ENCODE measurements at places on chromosomes 5 and 9.

- no peaks in the 10 kb centered on the region for H3K27me3 ChIP-seq
- H3K4me1 ChIP-seq: peaks cover 14% of the 10 kb centered on the region
- H3K27ac ChIP-seq: no peak overlapping the region
- no peaks in the 10 kb centered on the region for H3K36me3 ChIP-seq
- peak overlapping the region; percentile 9 for H3K4me3 ChIP-seq
Observed at GRCh38 chr9:34993502-34994259, 4.1 kb downstream of the DNAJB5 start.

DNA sequence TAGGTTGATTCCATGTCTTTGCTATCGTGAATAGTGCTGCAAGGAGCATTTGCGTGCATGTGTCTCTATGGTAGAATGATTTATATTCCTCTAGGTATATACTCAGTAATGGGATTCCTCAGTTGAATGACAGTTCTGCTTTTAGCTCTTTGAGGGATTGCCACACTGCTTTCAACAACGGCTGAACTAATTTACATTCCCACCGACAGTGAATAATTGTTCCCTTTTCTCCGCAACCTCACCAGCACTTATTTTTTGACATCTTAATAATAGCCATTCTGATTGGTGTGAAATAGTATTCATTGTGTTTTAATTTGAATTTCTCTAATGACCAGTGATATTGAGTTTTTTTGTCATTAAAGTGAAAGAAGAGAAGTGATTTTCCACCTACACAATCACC, 18.5 kb downstream of the IFNA5 start:
- no peaks in the 10 kb centered on the region for H3K4me1 ChIP-seq
- H3K4me3 ChIP-seq: no peak overlapping the region
- H3K36me3 ChIP-seq: no peaks in the 10 kb centered on the region
- H3K27ac ChIP-seq: no peak overlapping the region
- no peak for ATAC-seq

DNA sequence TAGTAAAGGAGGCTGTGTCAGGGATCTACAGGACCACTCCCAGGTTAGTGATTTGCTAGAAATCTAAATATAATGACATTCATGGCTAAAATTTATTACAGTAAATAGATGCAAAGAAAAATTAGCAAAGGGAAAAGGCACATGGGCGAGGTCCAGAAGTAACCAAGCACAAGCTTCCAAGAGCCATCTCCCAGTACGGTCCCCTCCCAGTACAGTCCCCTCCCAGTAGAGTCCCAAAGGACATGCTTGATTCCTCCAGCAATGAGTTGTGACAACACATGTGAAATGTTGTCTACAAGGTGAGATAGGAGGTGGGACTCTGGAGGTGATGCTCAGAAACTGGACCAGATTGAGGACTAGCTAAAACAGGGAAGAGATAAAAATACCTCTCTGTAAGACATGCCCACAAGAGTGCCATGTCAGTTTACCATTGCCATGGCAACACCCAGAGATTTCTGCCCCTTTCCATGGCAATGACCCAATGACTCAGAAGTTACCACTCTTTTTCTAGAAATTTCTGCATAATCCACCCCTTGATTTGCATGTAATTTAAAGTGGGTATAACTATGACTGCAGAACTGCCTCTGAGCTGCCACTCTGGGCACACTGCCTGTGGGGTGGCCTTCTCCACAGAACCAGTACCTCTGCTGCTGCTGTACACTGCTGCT, 27.9 kb upstream of the CEMIP2 start:
- no peak for ATAC-seq
- no peaks in the 10 kb centered on the region for H3K4me1 ChIP-seq
- no peaks in the 10 kb centered on the region for H3K27me3 ChIP-seq
- no peak overlapping the region for H3K27ac ChIP-seq

DNA sequence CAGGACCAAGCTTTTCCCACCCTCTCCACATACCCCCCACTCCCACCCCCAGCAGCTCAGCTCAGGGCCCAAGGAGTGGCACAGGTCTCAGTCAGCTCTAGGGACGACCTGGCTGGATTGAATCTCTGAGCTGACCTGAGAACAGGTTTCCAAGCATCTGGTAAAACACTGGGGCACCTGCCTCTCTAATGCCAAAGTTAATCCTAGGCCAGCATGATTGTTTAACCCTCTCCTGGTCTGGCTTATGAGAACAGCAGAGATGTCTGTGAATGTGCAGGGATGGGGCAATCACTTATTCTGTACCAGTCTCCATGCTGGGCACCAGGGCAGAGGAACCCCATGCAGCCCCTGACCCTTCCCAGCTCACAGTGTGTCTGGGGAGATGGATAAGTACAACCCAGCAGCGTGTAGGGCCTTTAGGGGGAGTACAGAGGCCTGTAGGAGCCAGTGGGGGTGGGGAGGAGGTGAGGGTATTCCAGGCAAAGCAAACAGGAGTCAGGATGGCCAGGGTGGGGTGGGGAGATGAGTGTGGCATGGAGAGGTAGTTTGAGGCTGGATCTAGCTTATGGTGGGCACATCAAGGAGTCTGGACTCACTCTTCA, 678 bp upstream of the KIF12 start:
- H3K4me3 ChIP-seq: no peak overlapping the region
- no peak for ATAC-seq
- H3K4me1 ChIP-seq: peaks cover 5% of the 10 kb centered on the region
- peaks cover 61% of the 10 kb centered on the region for H3K27me3 ChIP-seq
- no peaks in the 10 kb centered on the region for H3K36me3 ChIP-seq

GRCh38 chr5:33231214-33231710, 209.5 kb upstream of the TARS1 start:
- H3K27ac ChIP-seq: no peak overlapping the region
- no peak for ATAC-seq
- H3K4me1 ChIP-seq: peaks cover 19% of the 10 kb centered on the region

- no peaks in the 10 kb centered on the region for H3K27me3 ChIP-seq
- H3K27ac ChIP-seq: no peak overlapping the region
- H3K4me3 ChIP-seq: no peak overlapping the region
- H3K36me3 ChIP-seq: no peaks in the 10 kb centered on the region
- no peak for ATAC-seq
Observed at GRCh38 chr5:54889826-54890225, 95.6 kb downstream of the ESM1 start.

DNA sequence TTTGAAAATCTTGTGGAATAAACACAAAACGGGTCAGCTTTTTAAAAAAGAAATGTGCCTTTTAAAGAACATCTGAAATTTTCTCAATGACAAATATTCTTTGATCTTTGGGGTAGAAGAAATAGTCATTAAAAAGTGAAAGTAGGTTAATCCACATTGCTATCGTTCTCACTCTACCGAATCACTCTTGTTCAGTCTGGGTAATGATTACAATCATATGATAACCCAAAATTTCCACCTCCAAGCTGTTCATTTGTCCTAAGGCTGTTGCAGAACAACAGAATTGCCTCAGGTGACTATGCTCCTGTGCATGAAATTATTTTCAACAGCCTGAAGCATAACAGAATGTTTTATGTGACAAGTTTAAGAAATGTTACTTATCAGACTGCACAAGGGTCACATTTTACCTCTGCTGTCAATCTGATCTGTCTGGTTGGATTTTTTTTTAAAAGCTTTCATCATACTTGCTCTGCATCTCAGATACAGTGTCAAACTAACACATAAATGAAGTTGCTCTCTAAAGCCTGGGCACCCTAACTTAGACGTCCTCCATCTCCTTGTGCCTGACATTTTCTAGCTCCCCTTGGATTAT, 227.3 kb downstream of the LURAP1L start:
- H3K36me3 ChIP-seq: no peaks in the 10 kb centered on the region
- H3K27ac ChIP-seq: no peak overlapping the region
- no peaks in the 10 kb centered on the region for H3K4me1 ChIP-seq
- ATAC-seq: no peak
- H3K27me3 ChIP-seq: no peaks in the 10 kb centered on the region

- H3K27me3 ChIP-seq: no peaks in the 10 kb centered on the region
- no peaks in the 10 kb centered on the region for H3K4me1 ChIP-seq
- no peak overlapping the region for H3K27ac ChIP-seq
- H3K36me3 ChIP-seq: no peaks in the 10 kb centered on the region
- no peak for ATAC-seq
Observed at GRCh38 chr5:59065554-59065953, 482.7 kb downstream of the RAB3C start.

DNA sequence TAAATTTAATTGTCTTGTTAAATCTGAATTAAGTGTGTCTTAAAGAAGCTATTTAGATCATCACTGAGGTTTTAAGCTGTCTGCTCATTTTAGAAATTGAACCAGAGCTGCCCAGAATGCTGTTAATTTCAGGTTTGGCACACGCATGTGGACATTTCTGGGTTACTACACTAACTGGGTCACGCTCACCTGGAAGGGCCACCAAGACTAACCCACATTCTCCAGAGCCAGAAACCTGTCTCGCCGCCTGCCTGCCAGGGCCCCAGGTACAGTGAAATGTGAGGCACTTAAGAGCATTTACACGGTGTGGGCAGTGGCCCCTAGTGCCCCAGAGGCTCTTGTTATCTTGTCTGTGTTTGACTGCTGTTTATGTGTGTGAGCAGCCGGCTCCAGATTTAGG, 46.6 kb downstream of the ATP10B start:
- no peaks in the 10 kb centered on the region for H3K36me3 ChIP-seq
- H3K27ac ChIP-seq: no peak overlapping the region
- no peak for ATAC-seq
- no peak overlapping the region for H3K4me3 ChIP-seq
- no peaks in the 10 kb centered on the region for H3K27me3 ChIP-seq

DNA sequence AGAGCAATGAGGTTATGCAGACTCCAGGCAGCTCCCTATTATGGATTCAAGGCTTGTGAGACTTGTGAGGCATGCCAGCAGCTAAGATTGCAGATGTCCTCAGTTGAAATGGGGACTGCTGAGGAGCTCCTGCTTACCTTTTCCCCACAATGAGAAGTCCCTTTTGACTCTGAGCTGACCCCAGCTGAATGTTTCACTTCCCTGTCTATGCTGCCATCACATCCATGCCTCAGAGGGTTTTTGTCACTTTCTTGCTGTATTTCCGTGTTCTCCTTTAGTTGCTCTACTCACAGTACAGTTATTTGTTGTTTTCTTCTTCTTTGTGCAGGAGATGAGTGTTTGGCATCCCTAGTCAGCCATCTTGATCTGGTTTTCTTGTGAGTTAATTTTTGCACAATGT, 18.8 kb upstream of the OR2S2 start:
- ATAC-seq: no peak
- peaks cover 58% of the 10 kb centered on the region for H3K27me3 ChIP-seq
- H3K27ac ChIP-seq: no peak overlapping the region
- H3K36me3 ChIP-seq: no peaks in the 10 kb centered on the region

DNA sequence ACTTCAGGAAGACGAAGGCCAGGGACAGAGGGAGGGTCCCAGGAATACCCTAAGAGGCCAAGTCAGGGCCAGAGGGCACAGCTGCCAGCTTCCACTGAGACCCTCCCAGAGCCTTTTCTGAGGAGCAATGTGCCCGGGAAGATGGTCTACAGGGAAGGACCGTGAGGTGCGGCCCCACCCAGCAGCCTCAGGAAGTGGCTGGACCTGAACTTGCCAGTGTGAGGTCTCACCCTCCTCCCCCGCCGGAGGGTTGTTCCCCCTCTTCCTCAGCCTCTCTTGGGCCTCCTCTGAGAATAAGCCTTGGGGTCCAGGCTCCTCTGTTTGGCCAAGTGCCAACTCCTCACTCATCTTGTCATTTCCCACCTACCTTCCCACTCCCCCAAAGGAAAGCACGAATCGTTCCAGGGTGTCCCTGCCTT, 13.4 kb upstream of the SLC25A51 start:
- H3K27me3 ChIP-seq: no peaks in the 10 kb centered on the region
- no peaks in the 10 kb centered on the region for H3K4me1 ChIP-seq
- no peak overlapping the region for H3K4me3 ChIP-seq
- H3K36me3 ChIP-seq: no peaks in the 10 kb centered on the region

DNA sequence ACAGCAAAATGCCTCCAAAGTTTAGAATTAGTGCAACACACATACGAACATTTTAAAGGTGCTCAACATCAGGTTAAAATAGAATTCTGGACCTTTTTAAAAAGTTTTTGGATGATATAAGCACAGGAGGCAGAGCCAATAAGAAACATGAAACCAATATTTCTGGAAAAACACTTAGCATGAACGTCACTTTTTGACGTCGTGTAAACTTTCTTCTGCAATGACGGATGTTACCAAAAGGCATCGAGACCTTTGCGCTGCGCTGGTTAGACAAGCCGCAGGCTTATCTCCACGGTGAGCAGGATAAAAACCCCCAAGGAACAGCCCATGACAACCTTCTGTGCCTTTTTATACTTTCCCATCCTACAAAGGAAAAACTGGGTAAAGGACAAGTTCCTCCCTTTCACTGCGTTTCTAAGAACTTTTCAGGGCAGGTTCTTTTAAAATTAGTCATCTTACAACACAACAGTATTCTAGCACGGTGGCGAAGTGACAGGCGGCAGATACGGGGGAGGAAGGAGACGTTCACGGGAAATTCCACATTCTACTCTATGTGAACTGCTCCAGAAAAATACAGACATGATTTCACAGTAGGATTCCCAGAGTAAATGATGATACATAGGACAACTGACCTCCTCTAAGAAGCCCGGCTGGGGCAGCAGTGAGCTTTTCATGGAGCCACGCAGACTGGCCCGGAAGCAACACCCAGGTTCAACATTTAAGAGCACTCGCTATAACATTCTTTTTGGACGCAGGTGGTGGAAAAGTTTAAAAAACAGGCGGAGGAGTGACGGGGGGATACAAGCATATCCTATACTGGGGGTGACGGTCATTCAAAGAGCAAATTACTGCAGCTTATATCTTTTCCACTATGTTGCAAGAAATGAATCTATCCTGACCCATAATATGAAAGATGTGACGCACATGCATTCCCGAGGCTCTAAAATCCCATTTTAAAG, 52.4 kb downstream of the USP20 start:
- H3K27me3 ChIP-seq: no peaks in the 10 kb centered on the region
- peak overlapping the region; percentile 92 for H3K27ac ChIP-seq
- no peaks in the 10 kb centered on the region for H3K4me1 ChIP-seq
- H3K36me3 ChIP-seq: no peaks in the 10 kb centered on the region
- H3K4me3 ChIP-seq: peak overlapping the region; percentile 29
- no peak for ATAC-seq

GRCh38 chr5:69497006-69497520, 4.5 kb downstream of the OCLN start:
- no peak overlapping the region for H3K4me3 ChIP-seq
- H3K4me1 ChIP-seq: peaks cover 15% of the 10 kb centered on the region
- H3K27me3 ChIP-seq: peaks cover 99% of the 10 kb centered on the region
- no peak overlapping the region for H3K27ac ChIP-seq
- H3K36me3 ChIP-seq: no peaks in the 10 kb centered on the region

- H3K27ac ChIP-seq: no peak overlapping the region
- no peak for ATAC-seq
- no peaks in the 10 kb centered on the region for H3K27me3 ChIP-seq
- H3K36me3 ChIP-seq: no peaks in the 10 kb centered on the region
Observed at GRCh38 chr5:124921694-124922093, 175.3 kb upstream of the ZNF608 start.

GRCh38 chr9:122337556-122337929, 33.3 kb upstream of the PTGS1 start:
- H3K27me3 ChIP-seq: no peaks in the 10 kb centered on the region
- no peak overlapping the region for H3K27ac ChIP-seq
- no peak for ATAC-seq
- no peaks in the 10 kb centered on the region for H3K4me1 ChIP-seq
- H3K4me3 ChIP-seq: no peak overlapping the region

GRCh38 chr5:873328-873727, 19.3 kb downstream of the BRD9 start:
- H3K36me3 ChIP-seq: no peaks in the 10 kb centered on the region
- no peaks in the 10 kb centered on the region for H3K4me1 ChIP-seq
- no peak overlapping the region for H3K4me3 ChIP-seq
- ATAC-seq: no peak
- H3K27me3 ChIP-seq: no peaks in the 10 kb centered on the region

Measured in gastroesophageal sphincter (tissue), 4 donors.